A673 (cell line): ENCODE measurements at places on chromosomes 6 and 20. TPM values are rescaled to one million over a fixed set of nuclear protein-coding genes. Genes with fewer than 3 reads are reported as not detected.

DNA sequence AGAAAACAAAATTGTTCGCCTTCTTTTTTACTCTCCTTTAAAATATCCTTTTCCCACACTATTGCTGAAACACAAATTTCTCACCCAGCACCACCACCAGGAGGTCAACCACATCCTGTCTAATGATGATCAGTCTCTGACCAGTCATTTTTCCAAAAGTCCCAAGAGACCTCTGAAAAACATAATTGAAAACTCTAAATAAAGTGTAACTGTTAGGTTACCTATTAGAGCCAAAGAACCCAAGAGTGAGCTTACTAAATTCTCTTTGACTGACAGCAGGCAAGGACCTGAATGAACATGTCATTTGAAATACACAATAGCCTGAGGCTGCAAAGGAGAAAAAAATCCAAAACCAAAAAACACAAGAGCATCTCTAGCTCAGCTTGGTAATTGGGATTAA lies 735.4 kb downstream of the CBLN4 start:
- no peak for DNase-seq

DNA sequence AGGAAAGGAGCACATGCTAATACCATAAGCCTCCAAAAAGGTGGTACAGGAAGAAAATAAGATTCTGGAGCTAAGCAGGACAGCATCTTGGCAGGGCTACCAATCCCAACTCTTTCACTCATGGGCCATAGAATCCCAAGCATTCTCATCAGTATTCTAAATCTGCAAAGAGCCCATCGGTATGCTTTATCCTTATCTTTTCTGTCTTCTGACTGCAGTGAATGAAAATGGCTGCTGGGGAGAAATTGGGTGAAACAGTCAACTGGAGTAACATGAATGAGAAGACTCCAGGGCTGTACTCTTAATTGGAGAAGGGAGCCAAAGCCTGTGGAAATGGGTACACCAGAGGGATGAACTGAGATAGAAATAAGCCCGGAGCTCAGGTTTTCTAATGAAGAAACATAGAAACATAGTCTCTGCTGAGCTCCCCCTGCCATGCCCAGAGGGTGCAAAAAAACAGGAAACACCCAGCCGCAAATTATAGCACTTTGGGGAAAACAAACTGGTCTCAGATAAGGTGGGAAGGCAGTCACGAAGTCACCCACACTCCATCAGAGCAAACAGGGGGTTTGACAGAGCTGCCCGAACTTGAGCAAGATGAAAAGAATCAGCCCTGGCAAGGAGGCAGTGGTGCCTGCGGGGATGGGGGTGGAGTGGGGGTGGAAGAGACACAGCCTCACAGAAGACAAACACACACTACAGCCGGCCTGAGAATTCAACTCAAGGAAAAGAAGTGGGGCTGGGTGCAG lies 35.4 kb upstream of the E2F3 start:
- no peak for DNase-seq

- DNase-seq, result no peak
Observed at GRCh38 chr6:17741507-17741906, 34.8 kb upstream of the NUP153 start.

DNA sequence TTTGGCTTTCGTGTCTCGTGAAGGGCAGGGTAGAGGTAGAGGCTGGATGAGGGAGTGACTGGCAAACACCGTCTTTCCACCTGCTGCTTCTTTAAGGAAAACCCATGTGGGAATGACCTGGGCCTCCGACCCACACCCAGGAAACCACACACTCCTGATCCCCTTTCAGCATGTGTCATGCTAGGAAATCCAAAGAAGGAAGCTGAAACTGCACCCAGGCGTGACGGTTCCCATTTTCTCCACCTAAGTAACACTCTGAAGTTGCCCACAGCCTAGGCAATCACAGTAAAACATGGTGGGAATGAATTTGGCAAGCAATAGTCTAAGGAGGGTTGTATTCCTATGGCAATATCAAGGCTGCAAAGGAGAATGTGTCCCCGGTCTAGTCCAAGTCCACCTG lies 538.4 kb upstream of the NOX3 start:
- no peak for DNase-seq

GRCh38 chr6:44002593-44003344 lies 124.5 kb downstream of the MRPL14 start:
- peak; percentile 88 for DNase-seq

- DNase-seq, result no peak
Observed at GRCh38 chr20:24742436-24742835, 206.6 kb upstream of the CST7 start.

DNA sequence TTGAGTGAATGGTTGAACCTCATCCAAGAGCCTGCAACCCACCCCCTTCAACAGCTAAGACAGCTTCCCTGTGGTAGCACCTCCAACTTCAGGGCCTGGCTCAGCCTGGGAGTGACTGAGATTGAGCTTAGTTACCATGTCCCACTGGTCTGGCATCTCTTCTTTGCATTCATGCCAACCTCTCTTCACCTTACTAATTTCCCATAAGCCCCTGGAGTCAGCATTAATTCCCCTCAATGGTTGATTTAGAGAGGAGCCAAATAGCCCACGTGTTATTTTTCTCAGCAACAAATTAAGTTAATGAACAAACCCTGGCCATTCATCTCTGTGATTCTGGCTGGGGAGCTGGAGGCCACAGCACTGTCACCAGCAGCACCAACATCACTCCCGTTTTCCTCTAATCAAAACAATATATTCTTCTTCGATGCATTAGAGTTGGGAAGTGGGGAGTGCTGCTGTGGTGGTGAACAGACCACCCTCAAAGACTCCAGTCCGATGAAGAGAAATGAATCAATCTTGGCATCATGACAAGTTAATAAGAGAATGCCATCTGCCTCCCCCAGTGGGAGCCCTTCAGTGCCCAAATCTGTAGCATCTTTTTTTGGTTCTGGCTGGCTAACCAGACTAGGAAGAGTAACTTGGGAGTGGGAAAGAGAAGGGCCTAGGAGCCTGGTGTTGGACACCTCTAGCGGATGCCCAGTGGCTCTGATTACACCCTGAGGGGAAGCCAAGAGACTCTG lies 316.9 kb upstream of the RNF24 start:
- no peak for DNase-seq

GRCh38 chr6:169935348-169935718 lies 183.9 kb downstream of the ERMARD start:
- DNase-seq, result no peak

- no peak for DNase-seq
Observed at GRCh38 chr20:48197066-48197465, 411.8 kb upstream of the SULF2 start.

DNA sequence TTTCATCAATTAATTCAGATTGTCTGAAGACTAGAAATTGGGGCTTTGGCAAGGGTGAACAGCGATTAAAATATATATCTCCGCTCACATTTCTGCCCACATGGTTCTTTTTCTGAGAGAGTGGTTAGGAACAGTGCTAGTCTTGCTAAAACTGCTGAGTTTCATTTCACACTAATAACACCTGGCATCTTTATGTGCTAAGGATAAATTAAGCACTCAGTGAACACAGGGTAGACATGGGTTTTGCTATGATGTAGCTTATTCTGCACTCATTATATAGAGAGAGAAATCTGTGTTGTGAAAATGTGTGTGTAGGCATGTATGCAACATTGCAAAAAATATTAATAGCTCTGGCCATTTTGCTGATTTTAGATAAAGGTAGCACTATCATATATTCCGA lies 623.4 kb upstream of the FLRT3 start:
- no peak for DNase-seq

DNA sequence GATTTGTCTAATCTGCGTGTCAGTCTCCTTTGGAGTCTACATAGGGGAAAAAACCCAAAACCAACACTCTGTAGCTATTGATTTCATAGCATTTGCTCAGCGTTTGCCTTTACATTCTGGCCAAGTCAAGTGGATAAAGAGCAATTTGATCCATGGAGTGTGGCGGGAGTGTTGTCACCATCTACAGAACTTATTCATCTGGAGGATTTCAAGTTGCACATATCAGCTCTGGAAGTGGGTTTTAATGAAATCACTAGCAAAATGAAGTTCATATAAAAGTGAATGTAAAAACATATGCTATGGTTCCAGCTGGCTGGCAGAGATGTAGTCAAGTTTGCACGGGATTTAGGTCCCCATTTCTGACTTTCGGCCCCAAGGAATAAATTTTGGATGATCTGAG lies 219.7 kb upstream of the SUPT3H start:
- no peak for DNase-seq

- DNase-seq, result no peak
Observed at GRCh38 chr20:23632711-23633573, 4.8 kb downstream of the CST3 start.

- DNase-seq, result no peak
Observed at GRCh38 chr20:29878777-29879442, 1378.6 kb upstream of the DEFB115 start.

- no peak for DNase-seq
Observed at GRCh38 chr6:38502423-38502822, 137.3 kb downstream of the BTBD9 start.

DNA sequence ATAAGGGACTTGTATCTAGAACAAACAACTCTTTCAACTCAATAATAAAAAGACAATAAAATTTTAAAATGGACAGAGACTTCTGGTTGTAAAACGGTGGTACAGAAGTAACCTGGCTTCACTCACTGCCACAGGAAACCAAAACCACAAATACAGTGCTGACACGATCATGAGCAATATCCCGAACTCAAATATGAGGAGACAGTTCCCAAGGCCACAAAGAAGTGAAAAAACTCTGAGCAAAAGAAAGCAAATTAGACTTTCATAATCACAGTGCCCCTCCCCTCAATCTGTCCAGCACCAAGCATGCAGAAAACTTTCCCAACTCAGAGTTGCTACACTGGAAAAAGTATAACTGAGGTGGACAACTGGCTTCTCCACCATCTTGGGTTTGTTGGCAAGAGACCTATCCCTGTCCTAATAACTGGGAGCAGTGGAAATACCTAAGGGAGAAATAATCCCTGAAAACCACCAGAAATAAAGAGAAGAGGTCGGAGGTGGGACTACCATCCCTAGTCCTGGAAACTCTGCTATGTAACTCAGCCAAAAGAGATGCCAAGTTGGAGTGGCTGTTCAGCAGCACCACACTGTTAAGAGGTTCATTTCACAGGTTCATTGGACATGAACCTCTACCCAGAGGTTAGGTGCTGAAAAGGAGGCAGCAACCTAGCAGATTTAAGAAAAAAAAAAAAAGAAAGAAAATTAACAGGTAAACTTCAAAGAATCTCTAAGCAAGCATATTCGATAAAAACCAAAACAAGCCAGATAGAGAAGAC lies 55.5 kb downstream of the REV3L start:
- DNase-seq, result no peak

- no peak for DNase-seq
Observed at GRCh38 chr6:83096791-83097190, 29.3 kb downstream of the DOP1A start.

GRCh38 chr6:132214716-132215115 lies 186.6 kb downstream of the MOXD1 start:
- DNase-seq, result no peak

DNA sequence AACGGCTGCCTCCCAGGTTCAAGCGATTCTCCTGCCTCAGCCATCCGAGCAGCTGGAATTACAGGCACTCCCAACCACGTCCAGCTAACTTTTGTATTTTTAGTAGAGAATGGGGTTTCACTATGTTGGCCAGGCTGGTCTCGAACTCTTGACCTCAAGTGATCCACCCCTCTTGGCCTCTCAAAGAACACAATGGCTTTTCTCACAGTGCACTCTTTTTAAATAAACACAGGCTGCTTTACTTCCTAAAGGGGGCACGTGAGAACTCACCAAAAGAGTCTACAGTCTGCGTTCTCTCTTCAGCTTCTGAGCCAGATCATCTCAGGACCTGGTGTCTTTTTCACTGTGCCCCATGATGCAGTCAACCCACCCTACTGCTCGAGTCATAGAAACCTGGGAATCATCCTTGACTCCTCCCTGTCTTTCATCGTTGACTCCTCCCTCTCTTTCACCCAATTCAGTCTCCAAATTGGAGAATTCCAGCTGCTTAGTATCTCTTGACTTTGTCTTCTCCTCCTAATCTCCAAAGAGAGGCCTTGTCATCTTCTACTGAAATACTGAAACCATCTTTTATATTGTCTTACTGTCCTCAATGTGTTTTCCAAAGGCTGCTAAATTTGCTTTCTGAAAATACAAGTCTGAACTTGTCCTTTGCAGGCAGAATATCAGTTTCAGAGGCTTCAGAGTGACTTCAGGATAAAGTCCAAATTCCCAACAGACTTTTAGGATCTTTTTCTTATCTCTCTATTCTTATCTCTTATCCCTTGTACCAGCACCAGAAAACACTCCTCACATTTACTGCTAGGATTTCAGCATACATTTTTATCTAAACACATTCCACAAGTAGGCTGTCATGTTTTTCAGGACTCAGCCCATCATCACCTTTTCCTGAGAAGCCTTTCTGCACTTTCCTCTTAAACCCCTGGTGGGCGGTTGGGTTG lies 323.4 kb downstream of the SYNE1 start:
- no peak for DNase-seq

- DNase-seq, result no peak
Observed at GRCh38 chr6:87922947-87923330, 124.7 kb upstream of the SPACA1 start.

DNA sequence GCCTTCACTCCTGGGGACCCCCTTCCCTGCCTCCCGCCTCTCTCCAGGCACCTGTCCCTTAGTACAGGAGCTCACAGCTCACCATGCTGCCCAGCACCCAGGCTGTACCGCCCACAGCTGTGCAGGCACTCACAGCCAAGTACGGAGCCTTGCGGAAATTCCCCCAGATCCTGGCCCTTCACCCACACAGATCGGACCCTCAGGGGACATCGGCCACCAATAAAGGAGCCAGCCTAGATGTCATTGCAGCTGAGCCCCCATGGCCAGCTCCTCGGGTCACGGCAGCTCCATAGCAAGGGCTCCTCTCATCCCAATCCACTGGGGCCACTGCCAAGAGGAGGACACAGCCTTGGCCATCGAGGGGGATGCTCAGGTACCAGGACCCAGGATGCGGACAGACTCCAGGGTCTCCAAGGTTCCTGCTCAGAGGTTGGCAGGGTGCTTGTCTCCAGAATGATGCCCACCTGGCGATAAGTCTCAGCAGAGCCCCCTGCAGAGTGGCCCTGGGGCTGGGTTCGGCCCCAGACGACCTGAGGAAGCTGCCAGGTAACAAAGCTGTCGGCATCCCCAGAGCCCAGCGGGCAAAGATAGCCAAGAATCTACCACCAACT lies 82.3 kb downstream of the YTHDF1 start:
- DNase-seq, result no peak

DNA sequence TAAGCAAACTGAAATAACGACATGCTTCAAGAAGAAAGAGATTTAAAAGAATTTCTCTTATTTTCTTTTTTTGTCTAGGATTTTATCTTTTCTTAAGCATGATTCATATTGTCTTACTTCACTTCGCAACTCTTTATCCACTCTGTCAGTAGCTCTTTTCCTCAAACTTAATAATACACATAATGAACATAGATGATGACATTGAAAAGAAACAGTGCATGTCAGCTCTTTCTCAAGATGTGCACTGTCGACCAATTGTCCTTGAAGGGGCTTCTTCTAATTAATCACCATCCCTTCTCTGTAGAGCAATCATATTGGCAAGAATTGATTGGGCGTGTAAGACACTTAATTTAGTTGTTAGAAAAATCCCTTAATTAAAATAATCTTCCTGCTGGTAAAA lies 356.5 kb downstream of the EYS start:
- no peak for DNase-seq

GRCh38 chr6:163533443-163533842 lies 118.9 kb downstream of the QKI start:
- no peak for DNase-seq

Gene PDYN
- total RNA-seq, result not detected in 2 replicates

Gene GTSF1L
- total RNA-seq, result not detected in 2 replicates

Gene EPPIN
- not detected in 2 replicates for total RNA-seq

Gene CRISP2
- total RNA-seq, result not detected in 2 replicates

Gene SRMS
- not detected in 2 replicates for total RNA-seq

Gene ANKRD66
- not detected in 2 replicates for total RNA-seq

Gene RTN4IP1
- total RNA-seq, result 15.7 and 17.9 TPM in 2 replicates

Gene BNIP5
- not detected in 2 replicates for total RNA-seq

Gene GRIK2
- total RNA-seq, result 62.1 and 65.6 TPM in 2 replicates

Gene LY6G6D
- not detected in 2 replicates for total RNA-seq
